ENCODE measurements at places on chromosomes 1 and 21.
A peak's percentile ranks its signal among the peaks of the same experiment; 100 is the strongest.

- DNase-seq, result peak; percentile 39
These were observed 77.2 kb downstream of the FHAD1 start for GRCh38 chr1:15323989-15324868.

DNA sequence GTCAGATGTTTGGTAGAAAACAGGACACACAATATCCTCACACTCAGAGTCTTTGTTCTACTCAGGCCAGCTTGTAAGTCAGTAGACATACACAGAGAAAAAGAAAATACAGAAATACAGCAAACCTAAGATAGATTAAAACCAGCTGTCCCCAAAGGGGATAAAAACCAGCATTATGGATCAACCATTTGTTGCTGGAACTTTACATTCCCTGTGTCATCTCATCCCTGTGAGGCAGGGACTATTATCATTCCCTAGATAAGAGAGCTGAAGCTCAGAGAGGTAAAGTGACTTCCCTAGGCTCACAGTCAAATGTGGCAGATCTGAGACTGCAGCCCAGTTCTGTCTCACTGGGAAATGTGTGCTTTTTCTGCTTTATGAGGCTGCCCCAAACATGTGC is 80.7 kb downstream of the DMRTA2 start:
- DNase-seq, result no peak

- no peak for DNase-seq
These were observed 52.9 kb downstream of the ACBD3 start for GRCh38 chr1:226133504-226134123.

DNA sequence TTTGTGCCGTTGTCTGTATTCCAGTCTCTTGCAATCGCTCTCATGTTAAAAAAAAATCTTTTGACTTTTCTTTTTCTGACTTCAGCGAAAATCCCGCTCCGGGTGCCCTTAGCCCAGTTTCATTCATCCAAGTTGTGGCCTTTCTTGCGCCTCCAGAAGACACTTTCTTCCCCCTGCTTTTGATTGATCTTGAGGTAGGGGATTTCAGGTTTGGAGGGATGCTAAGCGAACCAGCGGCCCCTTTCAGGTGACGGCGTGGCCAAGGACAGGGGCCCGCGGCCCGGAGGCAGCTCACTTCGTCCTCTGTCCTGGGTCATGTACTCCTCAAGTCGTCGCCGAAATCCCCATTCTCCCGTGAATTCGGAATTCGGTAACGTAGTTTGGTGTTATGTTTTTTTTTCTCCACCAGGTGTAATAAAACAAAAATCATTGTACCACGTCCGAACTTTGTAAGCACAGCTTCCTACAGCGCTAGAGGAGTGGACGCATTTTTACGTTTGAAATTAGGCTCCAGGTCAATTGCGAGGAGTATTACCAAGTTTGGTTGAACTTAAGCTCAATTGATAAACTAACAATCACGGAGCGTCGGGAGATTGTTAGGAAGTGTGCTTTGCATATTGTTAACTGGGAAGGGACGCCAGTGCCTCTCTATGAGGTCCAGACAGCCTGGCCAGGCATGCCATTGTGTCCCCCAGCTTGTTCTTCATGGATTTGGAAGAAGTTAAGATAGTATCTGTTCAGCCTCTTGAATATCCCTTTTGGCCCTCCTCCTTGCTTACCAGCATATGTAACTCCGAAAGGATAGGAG is 1.1 kb downstream of the MRPS6 start:
- peak; percentile 29 for DNase-seq

DNA sequence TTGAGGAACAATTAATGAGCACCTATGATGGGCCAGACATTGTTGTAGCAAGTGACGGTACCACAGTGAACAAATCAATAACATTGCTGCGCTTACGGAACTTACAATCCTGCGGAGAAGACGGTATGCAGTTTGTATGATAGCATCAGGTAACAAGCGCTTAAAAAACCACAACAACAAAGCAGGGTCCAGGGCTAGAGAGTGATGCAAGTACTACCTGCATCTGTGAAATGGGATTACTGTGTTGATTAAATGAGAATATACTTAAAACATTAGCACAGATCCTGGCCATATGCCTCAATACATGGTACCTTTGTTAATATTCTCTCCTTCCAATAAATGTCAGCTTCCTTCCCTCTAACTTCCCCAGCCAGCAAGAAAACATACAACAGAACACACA is 110.6 kb upstream of the ADAR start:
- no peak for DNase-seq

GRCh38 chr1:55580845-55581332 is 365.7 kb upstream of the USP24 start:
- DNase-seq, result no peak

DNA sequence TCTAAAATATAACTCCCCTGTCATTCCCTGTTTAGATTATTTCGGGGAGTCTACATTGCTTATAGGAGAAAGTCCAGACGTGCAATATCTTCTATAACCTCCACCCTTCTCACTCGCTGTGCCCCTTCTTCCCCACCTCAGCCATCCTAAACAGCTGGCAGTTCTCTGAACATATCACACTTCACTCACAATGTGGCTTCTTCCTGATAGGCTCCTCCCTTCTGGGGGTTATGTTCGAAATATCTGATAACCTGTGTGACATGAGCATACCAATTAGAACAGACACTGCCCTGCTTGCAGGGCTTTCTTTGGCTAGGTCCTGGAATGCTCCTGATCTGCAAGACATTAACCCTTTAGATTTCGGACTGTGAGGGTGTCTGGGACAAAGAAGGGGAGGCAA is 274.6 kb downstream of the NFIA start:
- DNase-seq, result no peak
